LNCaP clone FGC (cell line): ENCODE measurements at places on chromosomes 4 and X.

GRCh38 chr4:138643827-138644226 is 371.8 kb upstream of the NOCT start:
- DNase-seq: no peak

DNA sequence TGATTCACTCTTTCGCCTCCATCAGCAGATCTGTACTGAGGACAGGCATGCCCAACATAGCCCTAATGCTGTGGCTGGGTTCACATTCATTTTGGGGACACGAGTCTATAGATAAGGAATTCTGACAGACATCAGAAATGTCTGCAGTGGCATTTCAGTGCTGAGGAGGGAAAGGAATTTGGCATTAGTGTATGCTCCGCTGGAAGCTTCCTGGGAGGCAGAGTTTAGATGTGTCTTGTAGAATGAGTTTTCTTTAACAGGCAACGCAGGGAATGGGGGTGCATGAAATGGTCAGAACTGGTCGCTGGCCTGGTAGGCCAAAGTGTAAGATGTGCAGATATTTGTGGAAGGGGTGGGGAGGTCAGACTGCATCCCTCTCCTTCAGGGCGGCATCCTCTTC is 43.5 kb upstream of the ZNF518B start:
- DNase-seq: no peak

DNA sequence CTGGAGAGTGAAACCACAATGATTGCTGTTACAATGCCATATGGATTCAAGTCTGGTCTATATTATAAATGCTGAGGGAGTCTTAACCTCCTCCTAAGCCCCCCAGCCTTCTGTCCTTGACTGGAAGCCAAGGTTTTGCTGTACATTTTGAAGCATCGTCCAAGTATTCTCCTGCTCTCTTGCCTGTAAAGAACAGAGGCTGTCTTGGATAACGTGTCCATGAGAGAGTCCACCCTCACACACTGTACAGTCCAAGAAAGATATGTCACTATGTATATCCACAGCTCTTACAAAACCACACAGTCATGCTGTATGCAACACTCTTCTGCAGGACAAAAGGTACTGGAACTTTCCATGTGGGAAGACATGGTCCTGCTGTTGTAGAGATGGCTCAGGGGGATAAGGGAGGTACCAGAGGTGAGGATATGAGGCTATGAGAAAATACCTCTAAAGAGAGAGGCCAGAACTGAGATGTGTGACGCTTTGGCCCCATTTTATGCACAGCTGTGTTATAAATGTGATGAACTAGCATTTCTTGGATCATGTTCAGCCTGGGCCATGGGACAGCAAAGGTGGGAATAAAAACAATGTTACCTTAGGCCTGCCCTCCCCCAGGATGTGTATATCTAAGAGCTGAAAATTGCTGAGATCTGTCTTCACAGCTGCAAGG is 678.6 kb downstream of the IQCM start:
- no peak for DNase-seq

DNA sequence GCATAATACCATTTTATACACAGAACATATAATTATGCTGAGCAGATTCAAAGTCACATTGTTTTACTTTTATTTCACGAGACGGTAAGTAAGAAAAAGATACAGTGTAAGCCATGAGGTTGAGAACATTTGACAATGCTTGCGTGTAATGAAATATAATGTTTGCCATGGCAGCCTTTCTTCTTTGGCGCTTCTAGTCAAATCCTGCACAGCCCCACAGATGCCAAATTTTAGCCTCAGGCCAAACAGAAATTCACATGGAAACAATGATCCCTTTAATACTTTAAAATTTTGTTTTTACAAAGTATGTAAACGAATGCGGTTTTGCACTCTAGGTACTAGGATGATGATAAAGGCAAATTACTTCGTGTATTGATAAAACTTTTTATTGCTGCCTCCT is 502.7 kb upstream of the SMIM31 start:
- no peak for DNase-seq

DNA sequence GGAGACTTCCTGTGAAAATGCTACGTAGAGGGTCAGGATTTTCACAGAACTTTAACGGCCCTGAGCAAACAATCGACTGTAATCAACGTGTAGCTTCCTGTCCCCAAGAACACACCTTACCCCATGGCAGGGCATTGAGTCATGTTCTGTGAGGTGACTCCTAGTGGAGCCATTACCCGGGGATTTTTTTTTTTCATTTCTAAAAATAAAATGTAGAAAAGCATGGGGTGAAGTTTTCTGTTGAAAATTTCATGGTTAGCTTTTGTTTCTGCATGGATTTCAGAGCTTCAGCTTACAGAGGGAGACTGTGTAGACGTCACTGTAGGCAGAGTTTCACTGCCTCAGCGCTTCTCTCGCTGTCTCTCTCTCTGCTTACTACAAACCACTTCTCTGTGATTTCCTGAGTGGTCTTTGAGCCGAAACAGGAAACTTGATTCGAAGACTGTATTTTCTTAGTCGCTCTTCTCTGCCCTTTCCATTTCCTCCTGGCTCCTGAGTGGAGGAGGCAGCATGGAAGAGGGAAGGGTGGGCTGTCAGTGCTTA is 111.7 kb downstream of the NFKB1 start:
- DNase-seq: no peak

GRCh38 chr4:100246697-100247096 is 56.4 kb upstream of the DDIT4L start:
- DNase-seq: no peak

- DNase-seq: no peak
Measured at GRCh38 chr4:168057412-168057811, 34.9 kb upstream of the ANXA10 start.

DNA sequence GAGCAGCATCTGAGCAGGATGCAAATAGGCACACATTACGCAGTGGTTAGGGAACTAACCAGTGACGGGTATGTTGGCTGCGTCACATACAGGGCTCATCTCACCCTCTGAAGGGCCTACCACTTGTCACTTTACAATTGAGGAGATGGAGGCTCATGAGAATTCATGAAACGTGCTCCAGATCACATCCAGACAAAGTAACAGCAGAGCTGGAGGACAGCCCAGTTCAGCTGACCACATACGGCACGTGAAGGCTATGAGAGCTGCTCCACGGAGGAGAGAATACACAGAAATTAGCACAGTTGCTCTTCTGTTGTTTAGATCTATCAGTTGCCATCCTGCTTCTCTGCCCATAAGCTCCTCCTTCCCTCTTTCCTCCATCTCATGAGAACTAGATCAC is 78.4 kb downstream of the FAM9B start:
- no peak for DNase-seq

DNA sequence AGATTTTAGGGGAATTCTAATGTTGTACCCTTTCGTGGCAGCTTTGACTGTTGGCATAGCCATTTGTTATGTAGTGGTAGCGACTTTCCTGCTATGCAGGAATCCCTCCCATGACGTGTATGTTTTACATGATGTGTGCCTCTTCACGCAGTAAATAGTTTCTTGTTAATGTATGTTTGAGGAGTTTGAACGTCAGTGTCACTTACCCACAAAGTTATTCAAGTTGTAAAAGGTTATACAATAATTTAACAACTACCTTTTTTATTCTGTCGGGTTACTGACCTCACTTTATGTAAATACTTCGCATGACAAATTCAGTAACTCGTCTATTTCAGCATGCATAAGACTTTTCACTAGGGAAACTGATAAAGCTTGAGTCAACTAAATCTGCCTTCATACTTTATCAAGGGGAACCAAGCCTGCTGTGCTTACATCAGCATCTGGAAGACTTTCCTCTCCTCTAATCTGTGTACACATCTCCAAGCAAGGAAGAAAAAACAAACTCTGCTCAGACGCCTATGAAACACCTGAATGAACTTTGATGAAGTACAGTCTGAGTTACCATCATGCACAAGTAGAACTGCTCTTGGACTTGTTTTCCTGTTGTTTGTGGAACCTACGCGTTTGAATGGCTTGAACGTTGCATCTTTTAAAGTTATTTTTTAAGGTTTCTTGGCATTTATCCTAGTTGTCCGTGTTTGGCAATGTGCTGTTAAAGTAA is 61.2 kb downstream of the SLC9A6 start:
- peak; percentile 59 for DNase-seq

DNA sequence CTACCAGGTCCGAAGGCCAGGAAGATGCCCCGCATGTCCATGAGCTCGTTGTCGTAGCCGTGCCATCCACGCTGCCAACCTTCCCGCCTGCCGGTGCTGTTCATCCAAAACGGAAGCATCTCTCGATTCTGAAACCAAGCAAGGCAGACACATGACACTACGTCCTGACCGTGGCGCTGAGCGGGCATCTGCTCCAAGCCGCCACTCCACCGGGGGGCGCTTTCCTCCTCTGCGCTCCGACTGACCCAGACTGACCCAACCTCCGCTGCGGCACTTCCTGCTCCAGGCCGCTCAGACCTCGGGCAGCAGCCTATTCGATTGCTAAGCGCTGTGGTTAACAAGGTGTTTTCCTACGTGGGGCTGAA is 120.5 kb downstream of the ENPP6 start:
- no peak for DNase-seq

DNA sequence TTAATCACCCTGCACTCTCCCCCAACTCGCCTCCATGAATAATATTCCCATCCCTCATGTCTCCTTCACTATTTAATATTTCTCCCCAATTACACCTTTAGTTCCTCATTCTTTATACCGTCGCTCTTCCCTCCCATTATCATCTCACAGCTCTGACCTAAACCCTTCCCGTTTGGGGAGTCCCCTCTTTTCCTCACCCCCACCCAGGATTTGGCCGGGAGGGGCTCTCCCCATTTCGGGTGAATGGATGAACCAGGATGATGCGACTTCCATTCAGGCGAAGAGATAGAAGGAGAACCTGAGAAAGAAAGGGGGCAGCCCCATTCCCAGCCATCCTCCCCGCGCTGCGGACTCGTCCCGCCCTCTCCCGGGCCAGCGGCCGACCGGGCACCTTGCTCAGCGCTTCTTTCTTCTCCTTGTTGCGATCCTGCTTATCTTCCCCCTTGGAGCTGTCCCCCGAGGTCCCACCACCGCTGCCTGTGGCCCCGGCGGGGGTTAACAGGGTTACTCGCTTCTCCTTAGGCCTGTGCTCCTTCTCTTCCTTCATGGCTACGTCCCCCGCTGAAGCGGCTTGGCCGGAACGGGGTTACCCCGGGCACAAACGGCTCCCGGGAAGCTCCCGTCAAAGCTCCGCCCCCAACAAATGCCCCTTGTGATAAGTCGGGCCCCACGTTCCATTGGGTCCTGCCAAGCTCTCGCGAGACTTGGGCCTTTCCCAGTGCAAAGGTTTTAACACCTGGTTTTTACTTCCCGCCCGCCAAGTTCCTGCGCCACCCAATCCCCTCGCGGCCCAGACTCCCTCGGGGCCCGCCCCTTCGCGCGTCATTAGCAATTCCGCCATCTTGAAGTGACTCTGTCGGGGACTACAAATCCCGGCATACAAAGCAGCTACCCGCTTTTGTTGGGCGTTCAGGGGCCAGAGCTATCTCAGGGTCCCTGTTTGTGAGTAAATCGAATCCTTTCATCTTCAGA is at the start of gene UPF3B:
Gene UPF3B (minus strand): TSS at position 582 of the 972 bp plus-strand sequence. CDS start 35 bp downstream, at position 547.
- DNase-seq: peak; percentile 95
